ENCODE measurements at places on chromosomes 4 and X.

- DNase-seq = no peak
Measured at GRCh38 chrX:54085666-54086065, 41.4 kb upstream of the PHF8 start.

- no peak for DNase-seq
Measured at GRCh38 chrX:134396174-134396573, 63.8 kb upstream of the HPRT1 start.

- no peak for DNase-seq
Measured at GRCh38 chrX:101407167-101407747, 468 bp downstream of the GLA start.

DNA sequence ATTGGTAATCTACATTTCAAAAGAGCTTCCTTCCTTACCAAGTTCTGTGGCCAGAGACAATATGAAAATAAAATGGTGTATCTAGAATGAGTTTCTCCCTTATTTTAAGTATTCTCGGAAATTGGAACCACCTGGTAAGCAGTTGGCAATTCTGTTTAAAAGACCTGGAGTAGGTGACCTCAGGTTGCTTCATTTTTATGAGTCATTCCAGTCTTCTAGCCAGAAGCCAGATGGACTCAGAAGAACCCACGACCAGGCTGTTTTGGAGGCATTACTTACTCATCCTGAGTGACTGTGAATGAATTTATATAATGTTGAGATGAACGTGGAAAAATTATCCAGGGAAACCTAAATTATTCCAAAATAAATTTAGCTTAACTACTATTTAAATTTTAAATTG lies 9.1 kb downstream of the BMPR1B start:
- DNase-seq = no peak

DNA sequence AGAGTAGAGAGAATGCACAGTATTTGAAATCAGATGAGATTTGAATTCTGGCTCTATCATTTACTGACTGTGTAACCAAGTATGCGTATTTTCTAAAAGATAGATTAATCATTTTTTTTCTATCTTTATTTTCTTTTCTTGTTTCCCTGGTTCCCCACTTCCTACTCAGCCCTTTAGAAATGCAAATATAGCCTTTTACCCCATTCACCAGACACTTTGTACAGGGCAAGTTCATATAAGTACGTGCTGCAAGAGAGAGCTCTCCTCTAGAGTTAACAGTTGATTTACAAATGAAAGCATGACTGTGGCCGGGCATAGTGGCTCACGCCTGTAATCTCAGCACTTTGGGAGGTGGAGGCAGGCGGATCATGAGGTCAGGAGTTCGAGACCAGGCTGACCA lies 17.8 kb upstream of the TDO2 start:
- no peak for DNase-seq

- DNase-seq = no peak
Measured at GRCh38 chr4:16259241-16259888, 33.1 kb upstream of the TAPT1 start.

DNA sequence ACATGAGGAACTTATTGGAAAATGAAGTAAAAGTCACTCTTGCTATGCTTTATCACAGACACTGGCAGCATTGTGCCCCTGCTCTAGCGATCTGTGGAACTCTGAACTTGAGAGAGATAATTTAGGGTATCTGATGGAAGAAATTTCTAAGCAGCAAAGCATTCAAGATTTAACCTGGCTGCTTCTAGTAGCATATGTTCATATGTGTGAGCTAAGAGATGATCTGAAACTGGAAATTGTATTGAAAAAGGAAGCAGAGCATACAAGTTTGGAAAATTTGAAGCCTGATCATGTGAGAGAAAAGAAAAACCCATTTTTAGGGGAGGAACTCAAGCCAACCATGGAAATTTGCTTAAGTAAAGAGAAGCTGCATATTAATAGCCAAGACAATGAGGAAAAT lies 657.7 kb downstream of the TRAM1L1 start:
- no peak for DNase-seq

- no peak for DNase-seq
Measured at GRCh38 chrX:134572816-134573682, 85.2 kb downstream of the PLAC1 start.

DNA sequence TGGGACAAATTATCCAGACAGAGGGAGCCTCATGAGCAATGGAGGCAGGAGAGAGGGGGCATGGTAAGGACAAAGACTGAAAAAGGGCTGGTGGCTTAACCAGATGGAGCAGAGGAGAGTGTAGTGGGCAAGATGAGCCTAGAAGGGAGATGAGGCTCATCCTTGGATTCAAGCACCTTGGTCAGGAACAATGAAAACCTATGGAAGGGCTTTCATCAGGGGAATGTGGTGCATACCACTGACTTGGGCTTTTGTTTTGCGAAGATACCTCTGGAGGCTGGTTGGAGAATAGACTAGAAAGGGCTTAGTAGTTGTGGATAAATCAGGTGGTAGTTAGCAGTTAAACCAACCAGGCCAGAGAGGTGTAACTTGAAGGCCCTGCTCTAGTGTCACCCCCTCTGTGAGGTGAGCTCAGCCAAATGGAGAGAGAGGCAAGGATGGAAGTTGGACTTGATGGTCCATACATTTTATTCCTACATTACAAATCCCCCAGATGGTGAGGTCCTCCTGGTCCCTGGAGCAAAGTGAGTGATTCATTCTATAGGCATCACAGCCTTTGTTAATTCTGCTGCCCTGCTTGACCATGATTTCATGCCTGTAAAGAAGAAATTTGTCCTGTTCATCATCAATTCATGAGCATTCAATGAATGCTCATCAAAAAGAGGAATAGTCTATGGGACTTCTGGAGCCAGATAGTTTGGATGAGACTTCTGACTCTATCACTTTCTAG lies 264.8 kb upstream of the IGFBP7 start:
- DNase-seq = no peak

GRCh38 chr4:185730849-185731608 lies 81.0 kb downstream of the SORBS2 start:
- no peak for DNase-seq

DNA sequence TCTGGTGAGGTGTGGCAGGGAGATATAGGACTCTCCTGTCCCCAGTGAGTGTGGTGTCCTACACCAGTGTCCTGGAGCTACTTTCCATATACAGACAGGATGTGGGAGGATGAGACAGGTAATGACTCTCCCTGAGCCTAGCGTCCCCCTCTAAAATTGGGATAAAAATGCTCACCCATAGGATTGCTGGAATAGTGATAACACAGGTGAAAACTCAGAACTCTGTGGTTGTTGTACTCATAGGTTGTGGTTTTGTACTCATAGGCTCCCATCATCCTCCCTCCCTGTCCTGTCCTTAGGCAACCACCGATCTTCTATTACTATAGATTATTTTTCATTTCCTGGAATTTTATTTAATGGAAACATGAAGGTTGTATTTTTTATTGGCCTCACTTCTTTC lies 60.7 kb upstream of the NXF3 start:
- DNase-seq = no peak

DNA sequence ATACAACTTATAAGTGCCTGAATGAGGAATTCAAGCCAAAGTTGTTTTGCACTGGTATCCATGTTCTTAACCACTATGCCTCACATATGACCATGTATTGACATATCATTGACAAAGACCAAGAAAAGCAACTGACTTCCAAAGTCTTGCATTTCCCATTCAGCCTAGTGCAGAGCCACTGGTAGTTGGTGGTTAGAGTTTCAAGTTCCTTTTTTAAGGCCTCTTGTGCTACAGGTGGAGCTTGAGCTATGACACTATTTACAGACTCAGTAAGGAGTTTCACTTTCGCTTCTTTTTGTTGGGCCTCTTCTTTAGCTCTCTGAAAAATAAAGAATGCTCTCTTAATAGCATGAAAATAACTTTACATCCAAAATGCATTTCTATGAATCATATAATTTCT lies 763.0 kb downstream of the DMD start:
- no peak for DNase-seq

GRCh38 chr4:47639531-47639930 lies 154.5 kb downstream of the ATP10D start:
- DNase-seq = no peak

- DNase-seq = no peak
Measured at GRCh38 chrX:54043541-54044125, 640 bp downstream of the PHF8 start.

DNA sequence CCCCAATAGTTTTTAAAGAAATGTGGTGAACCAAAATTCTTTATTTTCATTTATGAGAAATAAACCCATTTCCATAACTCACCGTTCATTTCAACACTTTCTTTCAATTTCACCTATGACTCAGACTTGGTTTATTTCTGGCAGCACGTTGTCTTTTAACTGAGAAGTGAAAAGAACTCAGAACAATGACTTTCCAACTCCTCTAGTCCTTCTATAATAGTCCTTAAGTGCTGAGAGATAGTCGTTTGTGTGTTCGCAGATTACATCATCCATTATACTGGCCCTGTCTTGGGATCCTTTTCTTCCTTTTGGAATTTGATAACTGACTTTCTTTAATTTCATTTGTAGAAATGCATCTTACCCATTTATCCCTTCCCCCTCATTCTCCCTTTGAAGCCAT lies 113.6 kb downstream of the GLUD2 start:
- DNase-seq = no peak

- DNase-seq = no peak
Measured at GRCh38 chrX:129754056-129755024, 15.6 kb downstream of the XPNPEP2 start.

- DNase-seq = no peak
Measured at GRCh38 chrX:107589243-107589642, 39.1 kb upstream of the PRPS1 start.

All from left renal pelvis (tissue), 4 donors.